ENCODE measurements at places on chromosomes 5 and 9.

GRCh38 chr9:506281-506680 lies 291.6 kb downstream of the DOCK8 start:
- DNase-seq: no peak

DNA sequence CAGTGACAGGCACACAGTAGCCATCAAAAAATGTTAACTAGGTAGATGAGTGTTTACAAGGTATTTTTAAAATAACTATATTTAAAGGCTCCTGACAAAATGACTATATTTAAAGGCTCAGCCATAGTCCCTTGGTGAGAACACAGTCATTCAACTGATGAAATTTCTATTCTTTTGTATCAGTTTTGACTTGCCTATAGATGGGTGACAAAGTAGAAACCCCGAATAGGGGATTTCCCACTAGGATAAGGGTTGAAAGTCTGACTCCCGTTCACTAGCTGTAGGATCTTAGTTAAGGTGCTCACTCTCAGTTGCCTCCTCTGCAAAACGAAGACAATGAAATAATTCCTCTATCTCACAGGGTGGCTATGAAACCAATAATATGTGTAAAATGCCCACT lies 218.2 kb downstream of the TSSK1B start:
- DNase-seq: no peak

- DNase-seq: no peak
Measured at GRCh38 chr9:108707120-108707519, 148.7 kb downstream of the ACTL7B start.

- no peak for DNase-seq
Measured at GRCh38 chr5:16671208-16671607, 54.4 kb upstream of the RETREG1 start.

- DNase-seq: no peak
Measured at GRCh38 chr9:130034570-130034969, 8.4 kb downstream of the FNBP1 start.

DNA sequence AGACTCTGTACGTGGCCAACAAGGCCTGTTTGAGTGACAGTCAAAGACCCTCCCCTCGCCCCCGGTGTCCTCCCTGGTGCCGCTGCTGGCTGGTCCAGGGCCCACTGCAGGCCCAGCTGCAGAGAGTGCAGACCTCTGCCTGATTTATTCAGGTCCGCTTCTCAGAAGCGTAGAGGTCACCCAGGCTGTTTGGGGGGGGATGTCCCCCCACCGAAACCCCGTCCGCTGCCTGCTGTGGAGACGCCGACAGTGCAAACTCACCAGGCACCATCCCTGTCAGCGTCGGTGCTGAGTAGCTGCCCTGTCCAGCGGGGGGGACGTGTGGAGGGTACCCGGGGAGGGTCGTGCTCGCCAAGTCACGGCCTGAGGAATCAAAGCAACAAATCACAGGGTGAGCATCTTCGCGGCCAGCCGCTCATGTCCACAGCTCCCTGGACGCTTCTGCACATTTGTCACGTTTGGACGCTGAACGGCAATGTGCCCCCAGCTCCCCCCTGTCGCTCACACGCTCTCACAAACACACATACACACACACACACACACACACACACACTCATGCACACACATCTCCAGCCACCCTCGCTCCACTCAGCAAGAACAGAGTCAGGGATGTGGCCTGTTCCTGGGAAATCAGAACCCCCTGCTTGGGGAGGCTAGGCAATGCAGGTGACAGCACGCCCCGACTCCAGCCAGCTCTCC lies 152.2 kb downstream of the PAX5 start:
- no peak for DNase-seq

DNA sequence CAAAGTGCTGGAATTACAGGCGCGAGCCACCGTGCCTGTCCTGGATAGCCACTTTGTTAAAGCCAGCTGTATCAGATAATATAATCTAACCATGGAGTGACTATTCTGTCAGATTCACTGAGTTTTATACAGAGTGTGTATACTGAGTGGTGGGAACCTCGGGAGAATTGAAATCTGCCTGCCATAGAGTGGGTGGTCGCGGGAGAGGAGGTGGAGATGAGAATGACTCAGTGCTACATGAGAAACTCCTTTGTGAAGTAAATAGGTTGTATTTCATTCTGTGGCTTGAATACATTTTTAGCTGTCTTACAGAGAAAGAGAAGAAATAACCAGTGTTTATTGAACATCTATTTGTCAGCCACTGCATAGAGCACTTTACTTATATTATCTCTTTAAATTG lies 26.4 kb downstream of the ATP6V0E1 start:
- DNase-seq: no peak

DNA sequence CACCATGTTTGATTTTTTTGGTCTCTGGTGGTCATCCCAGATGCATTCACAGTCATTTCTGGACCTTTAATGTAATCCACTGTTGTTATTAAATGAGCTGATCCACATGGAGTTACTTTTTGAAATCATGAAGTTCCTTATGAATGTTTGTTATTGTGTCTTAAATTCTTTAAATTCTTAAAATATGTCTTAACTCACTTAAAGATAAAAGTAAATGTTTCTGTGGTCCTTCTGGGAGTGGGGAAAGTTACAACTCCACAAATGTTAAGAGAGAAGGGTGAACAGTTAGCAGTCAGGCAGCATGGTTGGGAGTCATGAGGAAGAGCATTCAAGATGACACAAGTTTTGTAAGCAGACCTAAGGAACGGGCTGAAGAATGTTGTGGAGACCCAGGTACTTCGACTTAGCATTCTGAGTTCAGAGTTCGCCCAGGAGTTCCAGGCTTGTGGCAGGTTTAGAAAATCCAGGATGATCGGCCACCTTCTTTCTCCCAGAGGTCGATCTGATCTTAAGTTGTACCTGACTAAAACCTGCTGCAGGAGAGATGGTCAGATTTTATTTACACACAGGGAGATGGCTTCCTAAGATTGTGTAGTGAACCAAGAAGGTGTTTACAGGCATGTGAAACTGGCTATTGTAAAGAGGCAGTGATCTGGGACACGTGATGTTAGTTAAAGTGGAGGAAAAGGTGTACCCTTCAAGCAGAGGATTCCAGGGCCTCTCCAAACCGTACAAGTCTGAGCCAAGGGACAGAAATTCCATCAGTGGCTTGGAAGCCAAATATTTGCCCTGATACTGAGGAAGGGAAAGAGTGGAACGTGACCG lies 17.2 kb downstream of the SLC1A1 start:
- no peak for DNase-seq

GRCh38 chr5:78649211-78649695 lies 681 bp upstream of the LHFPL2 start:
- no peak for DNase-seq

DNA sequence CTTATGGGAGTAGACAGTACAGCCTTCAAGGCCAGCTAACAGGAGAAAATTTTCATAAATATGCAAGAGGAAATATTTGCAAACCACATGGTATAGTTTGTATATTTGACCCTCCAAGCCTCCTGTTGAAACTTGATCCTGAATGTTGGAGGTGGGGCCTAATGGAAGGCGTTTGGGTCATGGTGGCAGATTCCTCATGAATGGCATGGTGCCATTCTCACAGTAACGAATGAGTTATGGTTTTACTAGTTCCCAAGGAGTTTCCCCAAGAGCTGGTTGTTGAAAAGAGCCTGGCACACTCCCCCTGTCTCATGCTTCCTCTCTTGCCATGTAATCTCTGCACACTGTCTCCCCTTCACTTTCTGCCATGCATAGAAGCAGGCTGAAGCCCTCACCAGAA lies 3.3 kb upstream of the PAIP1 start:
- no peak for DNase-seq

- DNase-seq: no peak
Measured at GRCh38 chr5:82106207-82106606, 134.4 kb downstream of the ATG10 start.

GRCh38 chr5:67494186-67494855 lies 297.7 kb upstream of the CD180 start:
- DNase-seq: peak; percentile 96

GRCh38 chr9:75633451-75634057 lies 256.9 kb upstream of the PCSK5 start:
- no peak for DNase-seq

- no peak for DNase-seq
Measured at GRCh38 chr5:129963359-129963758, 59.1 kb downstream of the CHSY3 start.

GRCh38 chr5:156888520-156888919 lies 38.4 kb downstream of the PPP1R2B start:
- no peak for DNase-seq

- peak; percentile 44 for DNase-seq
Measured at GRCh38 chr5:91528831-91529230, 145.7 kb upstream of the ARRDC3 start.

DNA sequence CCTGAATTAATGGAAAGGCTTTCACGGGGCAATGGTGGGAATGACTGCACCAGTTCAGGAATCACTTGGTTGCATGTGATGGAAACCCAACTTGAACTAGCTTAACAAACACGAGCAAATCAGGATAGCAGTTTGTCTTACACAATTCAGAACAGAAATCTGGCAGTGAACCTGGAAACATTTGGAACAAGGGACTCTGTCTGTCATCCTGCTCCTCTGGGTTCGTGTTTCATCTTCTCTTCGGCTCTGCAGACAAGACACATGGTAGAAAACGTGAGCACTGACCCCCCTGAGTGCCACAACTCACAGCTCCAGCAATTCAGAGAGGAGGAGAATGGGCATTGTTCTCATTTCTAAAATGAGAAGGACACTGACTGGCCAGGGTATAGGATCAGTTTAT lies 218.1 kb upstream of the NREP start:
- no peak for DNase-seq

DNA sequence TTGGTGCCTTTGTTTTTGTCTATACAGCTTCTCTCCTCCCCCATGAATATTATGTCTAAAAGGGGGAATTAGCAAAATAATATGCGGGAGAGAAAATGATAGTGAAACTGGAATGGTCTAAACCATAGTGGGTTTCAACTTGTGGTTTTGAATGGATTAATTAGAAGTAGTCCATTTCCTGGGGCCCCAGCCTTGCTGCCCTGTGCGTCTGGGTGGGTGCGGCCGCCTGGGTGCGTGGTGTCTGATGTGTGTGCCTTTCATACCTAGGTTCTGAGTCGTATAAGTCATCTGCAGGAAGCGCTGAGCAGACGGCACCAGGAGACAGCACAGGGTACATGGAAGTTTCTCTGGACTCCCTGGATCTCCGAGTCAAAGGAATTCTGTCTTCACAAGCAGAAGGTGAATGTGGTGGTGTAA lies 120.0 kb upstream of the CACNA1B start:
- no peak for DNase-seq

GRCh38 chr5:68369457-68370125 lies 154.0 kb downstream of the PIK3R1 start:
- DNase-seq: no peak

GRCh38 chr5:177959315-177959714 lies 36.7 kb downstream of the PROP1 start:
- no peak for DNase-seq

DNA sequence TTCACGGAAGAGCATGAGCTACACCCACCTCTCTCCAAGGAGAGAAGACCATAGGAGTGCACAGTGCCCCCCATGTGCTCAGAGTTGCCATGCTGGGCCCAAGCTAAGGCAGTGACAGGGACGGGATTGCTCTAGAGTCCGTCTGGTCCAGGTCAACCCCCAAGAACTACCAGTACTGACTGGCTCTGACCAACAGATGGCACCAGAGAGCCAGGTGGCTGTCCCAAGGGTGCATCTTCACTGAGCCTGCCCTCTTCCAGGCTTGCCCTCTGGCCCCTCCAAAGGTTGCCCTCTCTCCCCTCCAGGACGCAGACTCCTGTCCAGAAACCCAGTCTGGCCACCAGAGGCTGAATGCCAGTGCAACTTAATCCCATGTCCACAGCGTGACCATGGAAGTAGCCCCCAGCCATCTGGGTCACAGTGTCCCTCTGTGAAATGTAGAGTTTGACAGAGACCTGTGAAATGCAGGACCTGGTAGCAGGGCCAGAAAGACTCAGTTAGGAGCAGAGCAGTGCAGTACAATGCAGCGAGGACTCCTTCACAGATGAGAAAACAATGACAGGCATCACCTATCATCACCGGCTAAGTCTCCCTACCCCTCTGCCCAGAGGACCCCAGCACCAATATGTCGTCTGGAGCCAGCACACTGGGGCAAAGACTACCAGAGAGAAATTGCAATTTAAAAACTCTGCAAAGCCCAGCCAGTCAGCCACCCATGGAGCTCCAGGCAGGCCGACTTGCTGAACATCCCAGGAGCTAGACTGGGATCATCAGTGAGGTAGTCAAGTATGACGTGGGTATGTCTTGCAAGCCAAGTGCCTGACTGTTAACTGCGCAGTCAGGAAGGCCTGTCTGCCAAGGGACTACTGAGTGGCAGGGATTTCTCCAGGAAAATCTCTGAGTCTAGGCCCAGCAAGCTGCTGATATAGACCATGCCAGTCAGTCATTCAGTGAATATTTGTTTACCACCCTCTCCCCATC lies 7.7 kb upstream of the SKP1 start:
- DNase-seq: peak; percentile 57

- peak; percentile 59 for DNase-seq
Measured at GRCh38 chr5:124599028-124599973, 147.1 kb downstream of the ZNF608 start.

- no peak for DNase-seq
Measured at GRCh38 chr9:129206905-129207304, 28.8 kb upstream of the IER5L start.

GRCh38 chr5:60677850-60678664 lies 21.9 kb downstream of the DEPDC1B start:
- DNase-seq: peak; percentile 57

- peak; percentile 18 for DNase-seq
Measured at GRCh38 chr9:121604242-121604641, 47.2 kb upstream of the DAB2IP start.

- DNase-seq: no peak
Measured at GRCh38 chr5:54215233-54215736, 95.1 kb downstream of the ARL15 start.

DNA sequence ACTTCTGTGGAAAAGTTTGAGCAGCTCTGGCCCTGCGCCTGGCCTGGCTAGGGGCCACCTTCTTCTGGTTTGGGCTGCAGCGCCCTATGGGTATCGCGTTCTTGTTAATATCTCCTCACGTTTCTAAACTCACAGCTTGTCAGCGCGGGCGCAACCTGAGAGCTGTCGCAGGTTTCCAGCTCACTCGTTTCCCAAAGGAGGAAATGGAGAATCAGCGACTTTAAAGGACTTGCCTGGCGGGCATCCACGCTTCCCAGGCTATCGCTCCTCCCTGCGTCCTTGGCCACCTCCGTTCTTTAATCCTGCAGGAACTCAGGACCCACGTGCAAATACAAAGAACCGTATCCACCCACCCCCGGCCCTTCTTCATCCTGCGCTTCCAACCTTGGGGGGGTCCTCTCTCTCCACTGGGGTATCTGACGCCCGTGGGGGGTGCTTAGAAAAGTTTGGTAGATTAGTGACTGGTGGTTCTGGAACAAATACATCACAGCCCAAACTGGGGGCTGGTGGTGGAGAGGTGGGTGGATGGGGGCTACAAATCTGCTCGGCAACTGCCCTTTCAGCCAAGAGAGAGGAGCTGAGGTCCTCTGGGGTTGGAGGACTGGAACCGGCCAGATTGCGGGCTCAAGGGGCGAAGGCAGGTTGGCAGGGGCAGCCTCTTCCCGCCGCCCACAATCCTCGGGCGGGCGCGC lies 578 bp upstream of the PSAT1 start:
- peak; percentile 49 for DNase-seq

- DNase-seq: no peak
Measured at GRCh38 chr5:32358611-32359010, 45.9 kb upstream of the MTMR12 start.

All from NCI-H2029 treated with DMSO at 0.1 percent for 48 hours (cell line).